Mammary epithelial cell (primary cell): ENCODE measurements at places on chromosomes 12 and 14. TPM values are rescaled to one million over a fixed set of nuclear protein-coding genes. Genes with fewer than 3 reads are reported as not detected.

DNA sequence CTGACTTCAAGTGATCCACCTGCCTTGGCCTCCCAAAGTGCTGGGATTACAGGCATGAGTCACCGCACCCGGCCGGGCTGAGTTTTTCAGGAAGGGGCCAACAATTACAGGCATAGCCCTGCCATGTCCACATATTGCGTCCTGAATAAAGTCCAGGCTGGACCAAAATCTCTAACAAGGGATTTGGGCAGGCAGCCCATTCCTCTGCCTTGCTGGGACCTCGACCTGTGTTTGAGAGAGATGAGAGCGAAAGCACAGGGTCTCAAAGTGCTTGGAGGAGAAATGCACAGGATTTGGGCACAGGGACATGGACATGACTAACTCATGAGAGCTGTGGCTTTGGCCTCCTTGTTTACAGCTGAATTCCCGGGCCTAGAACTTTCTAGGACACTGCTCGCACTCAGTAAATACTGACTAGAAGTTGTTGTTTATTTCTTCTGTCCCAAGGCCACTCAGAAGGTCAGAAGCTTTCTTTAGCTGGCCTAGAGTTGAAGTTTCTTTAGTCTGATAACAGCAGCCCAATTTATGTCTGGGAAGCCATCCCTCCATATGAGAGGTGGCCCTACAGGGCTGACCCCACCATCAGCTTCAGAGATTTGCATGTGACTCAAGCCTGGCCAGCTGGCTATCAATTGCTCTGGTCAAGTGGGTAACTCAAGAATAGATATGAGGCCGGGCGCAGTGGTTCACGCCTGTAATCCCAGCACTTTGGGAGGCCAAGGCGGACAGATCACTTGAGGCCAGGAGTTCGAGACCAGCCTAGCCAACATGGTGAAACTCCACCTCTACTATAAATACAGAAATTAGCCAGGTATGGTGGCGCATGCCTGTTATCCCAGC lies 11.7 kb downstream of the CAMKK2 start:
- DNase-seq: no peak

- no peak for DNase-seq
These were observed 133.1 kb downstream of the SLC5A8 start for GRCh38 chr12:101076921-101077320.

The KRT86 gene
- 8.6 TPM for polyA plus RNA-seq

GRCh38 chr12:29428633-29429032 lies 47.7 kb upstream of the ERGIC2 start:
- DNase-seq: peak; percentile 91
